ENCODE measurements at places on chromosomes 1 and 21.

GRCh38 chr1:46532498-46533178 is 18.8 kb downstream of the KNCN start:
- DNase-seq, result peak; percentile 43

GRCh38 chr1:112722601-112723510 is 7.7 kb upstream of the PPM1J start:
- no peak for DNase-seq

DNA sequence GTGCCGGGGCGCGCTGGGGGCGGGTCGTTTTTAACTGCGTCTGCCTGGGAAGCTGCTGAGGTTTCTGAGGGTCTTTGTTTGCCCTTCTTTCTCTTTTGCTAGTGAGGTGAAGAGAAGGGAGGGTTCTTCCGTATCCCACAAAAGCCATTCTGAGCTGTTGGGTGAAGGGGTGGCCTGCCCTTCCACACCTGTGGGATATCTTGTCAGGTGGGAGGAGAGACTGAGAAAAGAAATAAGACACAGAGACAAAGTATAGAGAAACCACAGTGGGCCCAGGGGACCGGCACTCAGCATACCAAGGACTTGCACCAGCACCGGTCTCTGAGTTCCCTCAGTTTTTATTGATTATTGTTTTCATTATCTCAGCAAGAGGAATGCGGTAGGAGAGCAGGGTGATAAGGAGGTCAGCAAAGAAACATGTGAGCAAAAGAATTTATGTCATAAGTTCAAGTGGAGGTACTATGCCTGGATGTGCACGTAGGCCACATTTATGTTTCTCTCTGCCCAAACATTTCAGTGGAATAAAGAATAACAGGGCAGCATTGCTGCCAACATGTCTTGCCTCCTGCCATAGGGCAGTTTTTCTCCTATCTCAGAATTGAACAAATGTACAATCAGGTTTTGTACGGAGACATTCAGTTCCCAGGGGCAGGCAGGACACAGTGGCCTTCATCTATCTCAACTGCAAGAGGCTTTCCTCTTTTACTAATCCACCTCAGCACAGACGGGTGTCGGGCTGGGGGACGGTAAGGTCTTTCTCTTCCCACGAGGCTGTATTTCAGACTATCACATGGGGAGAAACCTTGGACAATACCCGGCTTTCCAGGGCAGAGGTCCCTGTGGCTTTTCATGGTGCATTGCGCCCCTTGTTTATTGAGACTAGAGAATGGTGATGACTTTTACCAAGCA is 972 bp downstream of the PGBD2 start:
- no peak for DNase-seq

DNA sequence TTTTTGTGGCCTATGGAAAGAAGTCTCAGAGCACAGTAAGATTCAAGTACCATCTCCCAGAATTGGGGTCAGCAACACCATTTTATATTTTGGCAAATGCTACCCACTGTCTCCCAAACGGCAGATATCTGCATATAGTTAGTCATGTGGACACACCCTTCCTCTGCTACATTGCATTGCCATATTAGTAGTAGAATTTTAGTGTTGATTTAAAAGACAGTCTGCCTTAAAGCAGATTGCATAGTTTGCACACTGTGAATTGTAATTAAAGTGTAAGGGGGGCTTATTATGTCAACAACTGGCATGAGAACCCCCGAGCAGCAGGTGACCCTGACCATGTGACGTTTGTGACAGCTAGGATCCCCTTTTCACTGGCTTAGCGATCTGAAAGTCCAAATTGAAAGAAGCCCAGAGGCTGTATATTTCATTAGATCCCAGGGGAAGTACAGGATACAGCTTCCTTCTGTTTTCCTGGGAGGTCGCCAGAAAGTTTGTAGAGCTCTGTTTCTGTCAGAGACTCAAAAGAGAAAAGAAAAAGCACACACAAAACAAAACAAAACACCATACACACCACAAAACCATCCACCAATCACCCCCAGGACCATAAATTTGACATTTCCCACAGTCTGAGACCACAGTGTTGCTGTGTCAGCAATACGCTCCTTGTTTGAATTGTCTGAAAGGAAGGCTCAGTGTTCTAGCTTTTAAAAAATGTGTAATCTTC is 172.4 kb downstream of the NFIA start:
- no peak for DNase-seq

DNA sequence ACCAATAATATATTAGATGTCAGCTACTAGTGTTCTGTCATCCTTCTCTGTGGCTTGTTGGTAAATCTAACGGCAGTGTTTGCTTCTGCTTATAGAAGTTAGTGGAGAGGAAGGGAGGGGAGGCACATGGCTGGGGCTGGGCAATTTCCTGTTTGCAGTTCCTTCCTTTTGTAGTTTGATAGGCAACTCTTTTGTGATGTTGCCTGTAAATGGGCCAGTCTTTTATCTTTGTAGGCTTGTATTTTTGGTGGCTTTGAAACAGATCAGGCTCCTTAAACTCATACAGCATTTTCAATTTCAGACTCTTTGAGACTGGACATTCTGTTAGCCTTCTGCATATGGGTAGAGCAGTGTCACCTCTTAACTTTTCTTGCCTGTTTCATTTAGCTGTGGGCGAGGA is 48.1 kb downstream of the CDC14A start:
- no peak for DNase-seq

- DNase-seq, result no peak
Observed at GRCh38 chr21:32816261-32816660, 44.7 kb upstream of the PAXBP1 start.

GRCh38 chr1:99639408-99639807 is 6.5 kb upstream of the PALMD start:
- DNase-seq, result no peak

DNA sequence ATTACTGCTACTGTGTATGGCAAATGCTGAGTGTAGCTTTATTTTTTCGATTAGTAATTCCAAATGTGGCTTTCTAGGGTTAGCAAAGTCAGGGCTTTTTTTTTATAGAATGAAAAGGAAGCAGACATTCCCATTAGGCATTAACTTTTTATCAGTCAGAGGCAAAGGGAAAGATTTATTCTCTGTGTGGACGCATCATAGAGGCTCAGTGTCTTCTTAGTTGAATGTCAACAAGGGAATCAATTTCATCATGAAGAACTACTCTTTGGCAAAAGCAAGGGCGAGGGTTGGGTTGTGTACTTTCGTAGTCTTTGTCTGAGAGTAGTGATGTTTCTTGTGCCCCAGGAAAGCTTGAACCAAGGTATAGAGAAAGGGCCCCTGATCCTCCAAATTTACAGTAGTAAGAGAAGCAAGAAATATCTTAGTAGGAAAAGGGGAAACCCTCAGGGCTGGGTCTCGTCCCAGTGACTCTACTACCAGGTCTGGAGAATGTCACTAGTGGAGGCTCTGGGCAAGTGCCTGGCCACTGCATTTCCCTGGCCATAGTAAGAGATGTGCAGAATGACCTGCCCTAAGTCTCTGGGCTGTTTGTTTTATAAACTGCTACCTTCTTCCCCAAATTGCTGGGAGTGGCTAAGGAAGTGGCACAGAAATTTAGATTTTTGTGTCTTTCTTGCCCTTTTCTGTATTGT is 30.0 kb upstream of the MACF1 start:
- no peak for DNase-seq

- DNase-seq, result no peak
Observed at GRCh38 chr1:91527781-91528180, 27.1 kb downstream of the CDC7 start.

GRCh38 chr1:18723206-18723605 is 92.6 kb downstream of the PAX7 start:
- DNase-seq, result no peak

DNA sequence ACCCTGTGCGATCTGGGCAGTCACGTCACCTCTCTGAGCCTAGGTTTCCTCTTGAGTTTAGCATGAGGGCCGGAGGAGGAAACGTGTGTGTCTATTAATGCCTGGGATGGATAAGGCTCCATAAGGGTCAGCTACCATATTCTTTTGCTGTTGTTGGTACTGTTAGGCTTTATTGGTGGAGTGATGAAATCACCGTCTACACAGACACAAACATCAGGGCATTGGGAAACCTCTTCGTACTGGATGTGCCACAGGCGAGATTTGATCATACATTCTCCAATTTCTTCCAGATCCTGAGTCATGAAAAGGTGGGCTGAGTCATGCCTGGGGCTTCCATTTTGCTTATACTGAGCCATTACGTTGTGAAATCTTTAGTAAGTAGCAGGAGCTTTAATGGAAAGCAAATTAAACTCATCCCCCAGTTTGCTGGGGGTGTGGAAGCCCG is 24.9 kb upstream of the GRHL3 start:
- DNase-seq, result no peak

- DNase-seq, result no peak
Observed at GRCh38 chr1:239616673-239617072, 230.3 kb downstream of the CHRM3 start.

GRCh38 chr1:15680561-15681348 is 3.4 kb upstream of the PLEKHM2 start:
- no peak for DNase-seq

GRCh38 chr1:162406811-162407210 is 5.1 kb downstream of the SH2D1B start:
- DNase-seq, result no peak

GRCh38 chr1:18938707-18939070 is 17.8 kb downstream of the IFFO2 start:
- no peak for DNase-seq

GRCh38 chr1:151106894-151107293 is 36.3 kb downstream of the GABPB2 start:
- DNase-seq, result no peak

DNA sequence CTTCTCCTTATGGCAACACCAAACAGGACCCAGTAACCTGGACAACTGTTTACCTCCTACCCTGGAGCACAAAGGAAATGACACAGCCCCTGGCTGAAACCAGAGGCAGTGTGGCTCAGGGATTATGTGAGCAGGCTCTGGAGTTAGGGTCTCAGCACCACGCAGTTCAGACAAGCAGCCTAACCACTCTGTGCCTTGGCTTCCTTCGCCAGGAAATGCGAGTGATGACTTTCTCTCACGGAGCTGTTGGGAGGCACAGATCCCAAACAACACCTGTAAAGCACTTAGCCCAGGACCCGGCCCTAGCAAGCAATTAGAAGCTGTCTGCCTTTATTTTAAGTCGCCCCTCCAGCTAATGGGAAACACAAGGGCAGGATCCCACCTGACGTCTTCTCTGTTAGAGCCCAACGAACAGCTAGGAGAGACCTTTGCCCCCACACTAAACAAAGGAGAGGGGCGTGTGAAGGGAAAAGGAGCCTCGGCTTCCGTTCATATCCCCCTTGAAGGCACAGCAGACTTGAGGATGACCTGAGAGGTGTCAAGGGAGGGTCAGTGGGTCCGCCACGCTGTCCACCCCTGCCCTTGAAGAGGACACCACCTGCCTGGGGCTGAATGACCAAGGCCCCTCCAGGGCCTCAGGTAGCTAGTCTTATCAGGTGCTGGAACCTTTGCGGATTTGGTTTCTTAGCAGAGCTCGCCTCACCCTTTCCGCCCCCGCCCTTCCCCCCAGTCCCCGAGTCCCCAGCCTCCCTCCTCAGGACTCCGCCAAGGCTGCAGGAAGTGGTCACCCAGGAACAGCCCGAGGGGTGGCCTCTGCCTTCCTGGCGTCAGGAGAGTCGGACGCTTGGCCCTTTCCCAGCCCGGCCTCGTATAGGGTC is 860 bp downstream of the TMEM63A start:
- DNase-seq, result peak; percentile 78

DNA sequence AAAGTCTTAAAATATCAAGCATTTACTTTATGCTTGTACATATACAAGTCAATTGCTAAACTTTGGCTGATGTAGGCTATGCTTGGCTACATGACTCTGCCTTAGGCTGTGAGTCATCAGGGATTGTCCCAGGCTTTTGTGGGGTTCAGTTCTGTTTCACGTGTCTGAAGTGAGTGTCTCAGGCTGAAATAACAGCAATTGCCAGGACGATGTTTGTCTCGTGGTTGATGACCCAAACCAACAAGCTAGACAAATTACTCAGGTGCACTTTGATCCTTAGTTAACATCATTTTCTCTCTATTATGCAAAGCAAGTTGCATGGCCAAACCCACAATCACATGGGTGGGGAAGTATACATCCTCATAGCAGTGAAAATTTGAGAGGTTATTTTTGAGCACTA is 410.1 kb downstream of the BRINP3 start:
- DNase-seq, result no peak

GRCh38 chr1:46757247-46757955 is 38.5 kb upstream of the EFCAB14 start:
- DNase-seq, result peak; percentile 94

GRCh38 chr21:29676395-29676794 is 263.4 kb downstream of the GRIK1 start:
- DNase-seq, result no peak

DNA sequence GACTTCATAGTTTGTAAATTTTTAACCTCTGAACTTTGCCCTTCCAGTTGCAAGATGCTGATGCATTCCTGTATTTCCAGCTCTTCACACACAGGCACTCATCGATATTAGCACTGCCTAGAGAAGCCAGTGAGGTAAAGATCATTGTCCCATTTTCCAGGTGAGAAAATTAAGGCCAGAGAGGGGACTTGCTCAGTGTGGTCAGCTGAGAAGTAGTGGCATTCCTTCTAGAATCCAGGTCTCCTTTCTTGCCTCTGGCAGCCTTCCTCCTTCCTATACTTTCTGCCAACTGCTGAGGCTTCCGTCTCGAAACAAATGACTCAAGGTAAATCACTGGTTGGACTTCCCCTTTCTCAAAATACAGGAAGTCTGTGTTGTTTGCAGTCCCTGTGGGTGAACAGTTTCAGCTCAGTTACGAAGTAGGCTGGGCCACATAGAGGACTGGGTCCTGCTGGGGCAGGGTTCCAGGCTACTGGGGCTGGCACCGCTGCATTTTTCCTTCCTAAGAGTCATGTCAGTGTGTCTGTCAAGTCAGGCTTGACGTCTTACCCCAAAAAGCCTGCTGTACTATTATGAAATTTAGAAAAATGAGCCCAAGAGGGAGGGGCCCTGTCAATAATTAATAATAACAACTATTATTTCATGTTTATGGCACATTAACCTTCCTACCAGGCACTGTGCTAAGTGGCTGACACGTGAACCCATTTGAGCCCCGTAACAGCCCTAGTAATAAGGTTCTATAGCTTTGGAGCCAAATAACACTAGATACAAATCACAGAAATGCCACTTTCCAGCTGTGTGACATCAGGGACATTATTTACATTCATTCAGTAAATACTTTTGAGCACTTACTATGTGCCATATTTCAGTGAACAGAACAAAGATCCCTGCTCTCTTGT is 16.6 kb upstream of the RNF19B start:
- peak; percentile 81 for DNase-seq

DNA sequence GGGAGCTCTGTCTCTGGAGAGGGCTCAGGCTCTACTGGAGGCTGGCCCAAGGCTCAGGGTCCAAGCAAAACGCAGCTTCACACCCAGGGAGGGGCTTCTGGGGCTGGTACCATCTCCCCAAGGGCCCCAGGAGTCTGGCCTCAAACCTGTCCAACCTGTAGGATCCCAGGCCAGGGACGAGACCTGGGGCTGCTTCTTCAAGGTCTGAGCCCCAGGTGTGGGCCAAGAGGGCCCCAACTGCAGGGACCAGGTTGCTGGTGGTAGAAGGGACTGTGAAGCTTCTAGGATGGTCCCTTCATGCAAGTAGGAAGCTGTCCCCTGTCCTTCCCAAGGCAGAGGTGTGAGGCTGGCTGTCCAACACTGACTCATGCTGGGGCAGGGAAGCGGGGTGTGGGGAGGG is 7.8 kb upstream of the MMEL1 start:
- no peak for DNase-seq
